ENCODE measurements at places on chromosomes 16 and 17.

GRCh38 chr16:57867000-57867561 lies 64.8 kb upstream of the KIFC3 start:
- DNase-seq = no peak

- no peak for DNase-seq
These were observed 28.9 kb downstream of the CMIP start for GRCh38 chr16:81473558-81473957.

GRCh38 chr17:28317099-28317965 lies 1.7 kb upstream of the TMEM97 start:
- no peak for DNase-seq

DNA sequence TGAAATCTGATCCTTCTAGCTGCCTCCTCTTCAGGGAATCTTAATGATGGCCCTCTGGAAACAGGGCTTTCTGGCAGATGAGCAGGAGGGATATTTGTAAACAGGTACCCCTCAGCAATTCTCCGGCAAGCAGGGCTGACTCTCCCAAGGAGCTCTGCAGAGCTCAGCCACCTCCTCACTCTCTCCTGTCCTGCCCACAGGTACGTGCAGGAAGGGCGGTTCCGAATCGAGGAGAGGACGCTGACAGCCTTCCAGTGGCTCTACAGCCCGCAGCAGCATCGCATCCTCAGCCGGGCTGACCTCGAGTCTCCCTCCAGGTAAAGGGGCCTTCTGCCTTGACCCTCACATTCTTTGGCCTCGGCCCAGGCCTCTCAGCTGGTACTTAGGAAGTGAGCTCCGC lies 20.7 kb upstream of the CCDC92B start:
- DNase-seq = no peak

- no peak for DNase-seq
These were observed 100.1 kb upstream of the GRIN2A start for GRCh38 chr16:10282367-10282766.

DNA sequence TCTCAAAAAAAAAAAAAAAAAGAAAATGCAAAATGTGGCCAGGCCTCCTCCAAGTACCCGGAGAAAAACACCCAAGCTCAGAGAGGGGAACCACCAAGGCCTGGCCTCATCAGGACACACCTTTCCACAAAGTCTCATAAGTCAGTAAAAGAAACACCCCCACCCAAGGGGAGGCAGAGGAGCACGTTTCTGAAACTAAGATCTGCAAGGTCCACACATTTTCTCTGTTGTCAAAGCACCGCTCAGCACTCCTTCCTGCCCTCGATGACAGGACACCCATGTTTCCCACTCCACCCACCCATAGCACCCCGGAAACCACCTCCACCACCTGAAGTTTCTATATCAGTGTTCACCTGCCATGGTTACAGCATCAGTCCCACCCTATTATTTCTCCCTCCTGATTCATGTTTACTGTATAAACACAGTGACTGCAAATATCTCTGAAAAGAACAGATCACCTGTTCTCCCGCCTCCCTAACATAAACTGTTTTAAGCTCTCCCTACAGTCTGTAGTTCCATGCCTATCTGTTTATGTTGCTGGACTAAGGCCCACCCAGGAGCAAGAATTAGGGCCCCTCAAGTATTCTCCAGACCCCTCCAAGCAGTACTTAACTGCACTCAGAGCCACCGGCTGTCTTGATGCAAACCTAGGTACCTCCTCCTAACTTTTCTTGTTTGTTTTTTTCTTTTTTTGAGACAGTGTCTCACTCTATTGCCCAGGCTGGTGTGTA lies 2.0 kb downstream of the CORO7 start:
- peak; percentile 51 for DNase-seq

- DNase-seq = no peak
These were observed 37.7 kb upstream of the CDH3 start for GRCh38 chr16:68607443-68607842.

GRCh38 chr16:27428026-27428785 lies 26.2 kb downstream of the IL21R start:
- DNase-seq = no peak

- DNase-seq = no peak
These were observed 5.0 kb downstream of the GCGR start for GRCh38 chr17:81808778-81809555.

DNA sequence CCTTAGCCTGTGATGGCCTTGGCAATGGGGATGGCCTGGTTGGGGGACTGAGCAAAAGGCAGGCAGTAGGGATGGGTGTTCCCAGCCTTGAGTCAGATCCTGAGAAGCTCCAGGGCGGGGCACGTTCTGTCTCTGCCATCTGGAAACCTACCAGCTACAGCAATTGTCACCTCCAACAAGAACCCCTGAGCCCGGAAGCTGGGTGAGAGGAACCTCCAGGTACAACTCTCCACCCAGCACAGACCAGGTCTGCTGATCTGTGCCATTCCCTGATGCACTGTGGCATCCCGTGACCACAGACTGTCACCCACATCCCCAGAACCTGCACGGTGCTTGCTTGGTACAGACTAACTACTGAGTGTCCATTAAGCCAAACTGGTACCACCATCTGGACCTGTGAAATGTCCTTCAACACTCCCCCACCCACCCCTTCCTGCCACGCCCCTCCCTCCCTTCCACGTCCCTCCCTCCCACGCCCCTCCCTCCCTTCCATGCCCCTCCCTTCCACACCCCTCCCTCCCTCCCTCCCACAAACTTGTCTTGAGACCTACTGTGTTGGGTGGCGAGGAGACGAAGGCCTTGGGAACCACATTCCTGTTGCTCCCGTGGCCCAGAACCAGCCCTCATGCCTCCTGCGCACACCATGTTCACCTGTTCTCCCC lies 16.6 kb downstream of the MYO15B start:
- DNase-seq = no peak

- DNase-seq = no peak
These were observed 3.0 kb upstream of the ZNF213 start for GRCh38 chr16:3131755-3132377.

DNA sequence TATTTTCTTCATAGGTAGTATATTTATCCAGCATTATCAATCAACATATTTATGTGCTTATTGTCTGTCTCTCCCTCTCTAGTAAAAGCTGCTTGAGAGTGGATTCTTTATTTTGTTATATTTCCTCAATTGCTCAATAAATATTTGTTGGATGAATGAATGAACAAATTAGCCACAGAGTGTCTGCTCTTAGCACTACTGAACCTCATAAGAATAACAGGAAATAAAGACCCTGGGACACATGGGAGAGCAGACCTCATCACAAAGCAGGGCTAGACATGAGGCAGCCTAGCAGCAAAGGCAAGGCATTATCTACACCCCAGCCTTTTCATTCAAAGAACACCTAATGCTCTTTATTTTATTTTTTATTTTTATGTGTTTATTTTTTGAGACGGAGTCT lies 34.9 kb upstream of the TANC2 start:
- no peak for DNase-seq

DNA sequence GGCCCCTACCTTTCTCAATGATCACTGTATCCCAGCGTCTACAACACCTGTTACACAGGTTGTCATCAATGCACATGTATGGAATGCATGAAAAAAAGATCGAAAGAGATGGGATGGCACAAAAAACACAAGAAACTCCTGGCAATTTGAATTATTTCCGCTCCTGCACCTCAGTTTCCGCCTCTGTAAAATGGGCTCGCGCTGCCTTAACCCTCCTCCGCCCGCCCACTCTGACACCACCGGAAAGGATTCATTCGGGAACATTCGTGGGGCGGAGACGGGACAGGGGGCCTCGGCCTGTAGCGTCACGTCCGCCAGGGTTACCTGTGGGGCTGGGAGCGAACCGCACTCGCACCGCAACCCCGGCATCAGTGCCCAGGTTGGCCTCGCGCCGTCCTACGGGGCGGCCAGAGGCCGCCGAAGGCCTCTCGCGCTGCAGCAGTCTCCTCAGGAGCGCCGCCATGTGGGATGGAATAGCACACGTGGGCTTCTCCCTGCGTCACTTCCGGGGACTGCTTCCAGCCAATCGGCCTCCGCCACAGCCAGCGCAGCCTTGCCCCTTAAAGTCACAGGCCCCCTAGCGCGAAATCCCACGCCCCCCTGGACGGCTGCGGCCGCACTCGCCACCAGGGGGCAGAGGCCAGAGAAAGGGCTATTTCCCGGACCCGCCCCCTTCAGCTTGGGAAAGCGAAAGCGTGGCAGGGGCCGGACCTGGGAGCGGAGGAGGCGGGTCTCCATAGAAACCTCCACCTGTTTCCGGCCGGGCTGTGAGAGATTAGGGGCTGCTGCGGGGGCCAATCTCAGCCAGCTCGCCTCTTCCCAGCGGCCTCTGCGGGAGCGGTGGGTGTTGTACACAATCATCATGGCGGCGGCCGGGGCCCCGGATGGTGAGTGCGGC lies at the start of the genes EARS2 and UBFD1:
Gene EARS2 (minus strand): TSS at position 470 of the 898 bp plus-strand sequence. CDS start 7 bp downstream, at position 463.
Gene UBFD1 (plus strand): TSS at position 847 of the 898 bp plus-strand sequence. CDS start 16 bp downstream, at position 863.
- peak; percentile 97 for DNase-seq

GRCh38 chr17:56812901-56813388 lies 20.8 kb downstream of the C17orf67 start:
- no peak for DNase-seq

DNA sequence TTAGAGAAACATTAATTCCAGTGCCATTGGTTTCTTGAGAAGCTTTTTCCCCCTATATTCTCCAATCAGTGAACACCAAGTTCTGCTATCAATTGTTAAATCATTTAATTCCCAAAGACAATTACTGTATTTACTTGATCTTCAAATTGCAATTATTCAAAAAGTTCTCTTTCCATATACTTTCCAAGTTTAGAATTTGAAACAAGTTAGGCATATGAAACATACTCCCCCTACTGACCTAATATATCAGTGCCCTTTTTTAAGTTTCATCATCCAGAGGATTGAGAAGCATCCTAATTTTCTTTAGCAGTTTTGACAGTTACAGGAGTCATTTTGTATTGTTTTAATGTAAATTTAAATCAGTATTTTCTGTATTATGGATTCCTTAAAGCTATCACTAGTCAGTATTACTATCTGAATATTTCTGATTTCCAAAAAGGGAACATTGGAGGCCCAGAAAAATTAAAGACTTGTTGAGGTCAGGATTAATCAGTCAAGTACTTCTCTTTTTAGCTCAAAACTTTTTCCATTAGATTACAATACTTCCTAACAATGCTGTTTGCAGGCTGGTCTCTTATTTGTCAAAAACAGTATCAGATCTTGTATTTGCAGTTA lies 16.3 kb downstream of the MEIOC start:
- DNase-seq = no peak

GRCh38 chr17:68238164-68238870 lies 9.5 kb upstream of the AMZ2 start:
- DNase-seq = no peak

GRCh38 chr17:81341516-81342268 lies 46.6 kb upstream of the SLC38A10 start:
- no peak for DNase-seq

GRCh38 chr17:18856570-18856915 lies 1.4 kb upstream of the PRPSAP2 start:
- DNase-seq = no peak

DNA sequence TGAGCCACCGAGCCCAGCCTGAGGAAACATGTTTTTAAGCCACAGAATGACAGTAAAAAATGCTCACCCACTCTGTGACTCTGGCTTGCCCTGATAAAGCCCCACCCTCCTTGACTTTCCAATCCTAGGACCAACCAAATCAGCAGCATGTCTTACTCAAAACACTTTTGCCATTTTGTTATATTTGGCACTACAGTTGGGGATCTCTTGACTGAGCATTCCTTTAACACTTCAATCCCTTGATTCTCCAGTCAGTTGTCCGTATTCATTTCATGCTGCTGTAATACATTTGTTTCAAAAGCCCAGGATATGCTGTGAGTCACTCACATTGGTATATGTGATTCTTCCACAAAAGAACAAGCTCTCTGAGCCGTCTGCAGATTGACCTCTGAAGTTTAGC lies 8.2 kb downstream of the MYH3 start:
- DNase-seq = no peak

DNA sequence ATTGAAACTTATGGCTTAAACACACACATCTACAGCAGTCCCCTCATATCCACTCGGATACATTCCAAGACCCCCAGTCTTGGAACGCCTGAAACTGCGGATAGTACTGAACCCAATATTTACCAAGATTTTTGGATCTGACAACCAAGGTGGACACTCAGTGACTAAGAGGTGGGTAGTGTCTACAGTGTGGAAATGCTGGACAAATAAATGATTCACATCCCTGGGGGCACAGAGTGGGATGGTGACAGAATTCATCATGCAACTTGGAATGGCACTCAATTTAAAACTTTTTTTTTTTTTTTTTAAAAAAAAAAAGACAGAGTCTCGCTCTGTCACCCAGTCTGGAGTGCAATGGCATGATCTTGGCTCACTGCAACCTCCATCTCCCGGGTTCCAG lies 54.2 kb upstream of the TRAP1 start:
- no peak for DNase-seq

DNA sequence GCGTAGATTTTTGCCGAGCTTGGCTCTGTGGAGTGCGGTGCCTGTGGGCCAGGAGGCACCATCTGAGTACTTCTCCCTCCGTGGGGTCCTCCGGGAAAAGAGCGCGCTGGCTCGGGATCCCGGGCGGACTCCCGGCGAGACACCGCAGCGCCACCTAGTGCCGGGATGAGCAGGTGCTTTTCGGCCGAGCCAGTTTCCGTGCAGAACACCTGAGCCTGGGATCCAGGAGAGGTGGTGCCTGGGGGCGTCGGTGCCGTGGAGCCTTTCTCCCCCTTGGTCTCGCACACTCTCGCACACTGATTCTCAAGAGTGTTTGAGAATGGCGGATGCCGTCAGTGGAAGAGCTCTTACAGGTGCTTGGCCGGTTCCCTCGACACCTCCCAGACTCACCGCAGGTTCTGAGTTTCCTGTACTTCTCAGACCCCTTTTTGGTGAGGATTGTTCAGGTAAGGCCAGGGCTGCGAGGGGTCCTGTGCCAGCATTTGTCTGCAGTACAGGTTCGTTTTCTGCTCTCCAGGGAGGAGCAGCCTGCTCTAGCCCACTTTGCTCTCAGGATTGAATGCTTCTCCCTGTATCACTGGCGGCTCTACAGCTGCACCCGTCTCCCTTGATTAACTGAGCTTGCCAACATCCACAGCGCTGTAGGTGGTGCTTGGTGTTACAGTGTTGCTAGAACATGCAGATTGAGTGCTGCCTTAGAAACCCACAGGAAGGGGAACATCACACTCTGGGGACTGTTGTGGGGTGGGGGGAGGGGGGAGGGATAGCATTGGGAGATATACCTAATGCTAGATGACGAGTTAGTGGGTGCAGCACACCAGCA lies 23.3 kb downstream of the TBCD start:
- DNase-seq = no peak

DNA sequence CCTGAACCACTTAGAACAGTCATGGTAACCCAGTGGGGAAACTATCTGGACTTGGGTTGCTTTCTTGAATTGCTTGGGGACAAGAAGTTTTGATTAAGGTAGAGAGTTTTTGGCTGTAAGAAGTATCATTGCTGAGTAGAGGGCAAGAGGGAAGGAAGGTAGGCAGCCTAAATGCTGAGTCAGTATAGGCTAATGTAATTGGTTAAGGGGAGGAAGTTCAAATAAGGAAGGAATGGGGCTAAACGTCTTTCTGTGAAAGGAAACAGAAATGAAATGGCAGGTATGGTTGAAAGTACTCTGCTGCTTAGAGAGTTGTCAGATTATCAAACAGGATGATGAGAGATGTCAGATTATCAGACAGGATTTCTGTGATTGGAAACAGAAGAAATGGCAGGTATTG lies 20.3 kb downstream of the KPNB1 start:
- DNase-seq = no peak

- no peak for DNase-seq
These were observed 37.4 kb upstream of the LONP2 start for GRCh38 chr16:48206594-48207242.

All from stimulated activated CD8-positive, alpha-beta memory T cell treated with anti-CD3 and anti-CD28 coated beads, Interleukin-15, amount 100 ng/mL, for 4 hours (primary cell).